ENCODE measurements at places on chromosomes 16 and 17.

- H3K27ac ChIP-seq, result no peak overlapping the region
- peaks cover 13% of the 10 kb centered on the region for H3K27me3 ChIP-seq
- no peaks in the 10 kb centered on the region for H3K4me1 ChIP-seq
- DNase-seq, result no peak
- no peaks in the 10 kb centered on the region for H3K36me3 ChIP-seq
- H3K4me3 ChIP-seq, result no peak overlapping the region
Observed at GRCh38 chr17:57138956-57139576, 54.0 kb downstream of the AKAP1 start.

- H3K27ac ChIP-seq, result peak overlapping the region; percentile 85
- peaks cover 51% of the 10 kb centered on the region for H3K4me1 ChIP-seq
- H3K36me3 ChIP-seq, result peaks cover 64% of the 10 kb centered on the region
- H3K27me3 ChIP-seq, result no peaks in the 10 kb centered on the region
- no peak for DNase-seq
Observed at GRCh38 chr17:42459801-42460281, 1.2 kb downstream of the ATP6V0A1 start.

GRCh38 chr16:71296584-71297340, 7.6 kb upstream of the CMTR2 start:
- peaks cover 22% of the 10 kb centered on the region for H3K4me1 ChIP-seq
- H3K27ac ChIP-seq, result no peak overlapping the region
- no peaks in the 10 kb centered on the region for H3K36me3 ChIP-seq
- peaks cover 25% of the 10 kb centered on the region for H3K27me3 ChIP-seq
- no peak overlapping the region for H3K4me3 ChIP-seq

DNA sequence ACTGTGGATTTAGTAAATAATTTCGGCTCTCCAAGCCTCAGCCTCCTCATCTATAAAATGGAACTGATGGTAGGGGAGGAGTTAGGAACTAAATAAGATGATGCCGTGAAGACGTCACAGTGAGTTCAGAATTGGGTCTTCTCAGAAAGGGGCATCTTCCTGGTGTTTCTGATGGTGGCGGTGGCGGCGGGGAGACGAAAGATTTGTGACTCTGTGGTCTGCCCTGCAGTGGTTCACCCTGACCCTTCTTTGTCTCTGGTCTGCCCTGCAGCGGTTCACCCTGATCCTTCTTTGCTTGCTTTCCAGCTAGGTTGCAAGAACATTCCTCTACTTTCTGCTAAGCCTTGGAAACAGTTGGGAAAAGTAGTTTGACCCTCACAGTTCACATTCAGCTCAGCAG, 34.3 kb downstream of the WFDC1 start:
- DNase-seq, result no peak
- peaks cover 30% of the 10 kb centered on the region for H3K27me3 ChIP-seq
- H3K4me1 ChIP-seq, result no peaks in the 10 kb centered on the region
- H3K36me3 ChIP-seq, result no peaks in the 10 kb centered on the region

GRCh38 chr16:13108126-13108525, 206.7 kb downstream of the SHISA9 start:
- no peak for DNase-seq
- H3K4me1 ChIP-seq, result no peaks in the 10 kb centered on the region
- no peak overlapping the region for H3K27ac ChIP-seq
- no peak overlapping the region for H3K4me3 ChIP-seq
- no peaks in the 10 kb centered on the region for H3K36me3 ChIP-seq
- H3K27me3 ChIP-seq, result no peaks in the 10 kb centered on the region

GRCh38 chr16:50208460-50208931, 55.4 kb downstream of the TENT4B start:
- H3K36me3 ChIP-seq, result no peaks in the 10 kb centered on the region
- no peak for DNase-seq
- H3K27me3 ChIP-seq, result no peaks in the 10 kb centered on the region
- H3K4me1 ChIP-seq, result peaks cover 41% of the 10 kb centered on the region
- H3K27ac ChIP-seq, result no peak overlapping the region
- H3K4me3 ChIP-seq, result no peak overlapping the region

- no peak overlapping the region for H3K27ac ChIP-seq
- peaks cover under 1% of the 10 kb centered on the region for H3K36me3 ChIP-seq
- H3K4me3 ChIP-seq, result no peak overlapping the region
- H3K27me3 ChIP-seq, result peaks cover 63% of the 10 kb centered on the region
- DNase-seq, result no peak
Observed at GRCh38 chr17:74160656-74161502, 42.6 kb upstream of the RPL38 start.

DNA sequence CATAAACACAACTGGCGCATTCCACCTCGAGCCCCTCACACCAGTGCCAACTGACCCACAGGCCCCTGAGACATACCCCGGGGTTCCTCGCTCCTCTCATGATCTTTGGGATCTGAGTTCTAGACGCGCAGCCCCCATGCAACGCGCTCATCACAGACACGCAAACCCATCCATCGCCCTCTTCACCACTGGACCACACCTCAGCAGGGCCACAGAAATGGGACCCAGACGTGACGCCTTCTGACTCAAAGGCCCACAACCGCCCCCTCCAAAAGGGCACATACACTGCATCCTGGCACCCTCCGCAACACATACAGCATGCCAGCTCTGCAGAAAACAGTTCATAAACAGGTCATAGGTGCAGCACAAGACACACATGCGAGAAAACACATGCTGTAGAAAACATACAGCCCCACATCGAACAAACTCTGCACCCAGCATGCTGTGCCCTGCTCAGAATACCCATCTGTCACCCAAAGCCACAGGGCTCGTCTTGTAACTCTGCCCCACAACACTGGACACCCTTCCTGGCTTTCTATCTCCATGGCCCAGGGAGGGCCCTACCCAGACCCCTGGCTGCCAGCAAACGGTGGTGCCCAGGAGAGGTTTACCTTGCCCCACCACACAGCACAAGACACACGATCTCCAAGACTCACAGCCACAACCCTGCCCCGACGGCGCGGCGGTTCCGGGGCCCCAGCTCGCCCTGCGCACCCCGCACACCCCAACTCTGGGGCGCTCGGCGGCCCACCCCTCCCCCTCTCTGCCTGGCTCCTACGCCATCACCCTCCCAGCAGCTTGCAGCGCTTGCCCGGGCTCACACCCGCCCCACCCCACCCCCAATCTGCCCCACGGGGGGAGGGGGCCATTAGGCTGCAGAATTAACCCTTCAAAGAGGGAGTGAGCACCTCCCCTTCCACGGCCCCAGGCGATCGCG, 887 bp downstream of the ZBTB4 start:
- H3K36me3 ChIP-seq, result peaks cover 46% of the 10 kb centered on the region
- peak; percentile 35 for DNase-seq
- peak overlapping the region; percentile 74 for H3K4me3 ChIP-seq
- H3K27ac ChIP-seq, result peak overlapping the region; percentile 48
- H3K4me1 ChIP-seq, result peaks cover 47% of the 10 kb centered on the region

GRCh38 chr16:87834668-87835473, 34.4 kb downstream of the SLC7A5 start:
- no peak overlapping the region for H3K4me3 ChIP-seq
- H3K27ac ChIP-seq, result no peak overlapping the region
- H3K27me3 ChIP-seq, result no peaks in the 10 kb centered on the region
- H3K36me3 ChIP-seq, result peaks cover 100% of the 10 kb centered on the region
- H3K4me1 ChIP-seq, result no peaks in the 10 kb centered on the region

DNA sequence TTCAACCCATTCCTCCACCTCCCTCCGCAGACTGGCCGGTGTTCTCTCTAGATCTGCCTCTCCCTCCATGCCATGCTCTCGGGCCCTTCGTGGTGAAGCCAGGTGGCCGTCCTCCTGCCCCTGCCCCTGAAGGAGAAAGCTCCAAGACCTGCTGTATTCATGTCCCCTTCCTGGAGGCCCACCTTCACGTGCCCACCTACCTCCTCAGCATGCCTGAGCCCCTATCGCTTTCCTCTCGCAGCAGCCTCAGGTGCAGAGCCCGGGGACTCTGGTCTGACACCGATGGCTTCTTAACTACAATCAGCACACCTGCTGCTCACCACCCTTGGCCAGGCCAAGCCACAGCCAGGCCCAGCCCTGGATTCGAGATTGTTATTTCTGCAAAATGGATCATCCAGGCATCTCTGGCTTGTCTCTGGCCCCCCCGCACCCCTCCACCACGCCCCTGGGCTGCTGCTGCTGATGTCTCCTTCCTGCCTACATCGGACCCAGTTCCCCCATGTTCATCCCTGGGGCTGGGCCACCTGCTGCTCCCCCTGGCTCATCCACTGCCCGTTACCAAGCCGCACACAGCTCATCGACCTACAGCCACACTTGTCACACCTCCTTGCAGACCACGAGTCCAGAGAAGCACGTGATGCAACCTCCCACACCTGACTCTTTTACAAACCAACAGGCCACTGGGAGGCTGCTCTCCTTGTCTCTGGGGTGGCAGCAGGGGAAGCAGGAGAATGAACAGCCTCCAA, 32.5 kb upstream of the TNFRSF13B start:
- H3K4me1 ChIP-seq, result peaks cover 19% of the 10 kb centered on the region
- DNase-seq, result no peak
- H3K27me3 ChIP-seq, result no peaks in the 10 kb centered on the region
- H3K4me3 ChIP-seq, result no peak overlapping the region
- no peak overlapping the region for H3K27ac ChIP-seq
- no peaks in the 10 kb centered on the region for H3K36me3 ChIP-seq

DNA sequence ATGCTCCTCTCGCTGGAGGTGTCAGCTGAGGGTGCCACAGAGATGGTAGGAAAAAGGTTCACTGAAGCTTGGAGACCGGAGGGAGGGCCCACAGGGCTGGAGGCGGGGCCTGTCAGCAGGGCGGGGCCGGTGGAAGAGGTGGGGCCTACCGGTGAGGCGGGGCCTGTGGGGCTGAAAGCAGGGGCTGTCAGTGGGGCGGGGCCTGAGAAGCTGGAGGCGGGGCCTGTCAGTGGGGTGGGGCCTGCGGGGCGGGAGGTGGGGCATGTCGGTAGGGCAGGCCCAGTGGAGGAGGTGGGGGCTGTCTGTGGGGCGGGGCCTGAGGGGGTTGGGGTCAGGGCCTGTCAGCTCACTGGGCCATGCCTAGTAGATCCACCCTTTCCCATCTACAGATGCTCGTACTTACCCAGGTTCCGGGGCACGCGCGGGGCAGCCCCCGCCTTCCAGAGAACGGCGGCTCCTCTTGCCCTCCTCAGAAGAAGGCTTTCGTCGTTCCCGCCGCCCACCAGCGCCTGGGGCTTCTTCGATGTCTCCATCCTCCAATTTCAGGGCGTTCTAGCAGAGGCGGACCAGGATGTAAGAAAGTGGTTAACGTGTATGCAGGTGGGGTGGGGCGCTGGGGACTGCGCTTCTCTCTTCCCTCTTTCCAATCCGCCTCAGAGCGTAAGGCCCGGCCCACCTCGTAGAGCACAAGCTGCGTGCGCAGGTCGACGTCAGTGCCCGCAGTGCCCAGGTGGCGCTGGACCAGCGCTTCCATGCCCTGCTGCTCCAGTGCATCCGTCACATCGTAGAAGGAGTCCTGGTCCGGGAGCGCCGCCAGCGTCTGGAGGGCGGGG, 9.8 kb downstream of the TMEM208 start:
- peaks cover 9% of the 10 kb centered on the region for H3K4me1 ChIP-seq
- H3K27ac ChIP-seq, result peak overlapping the region; percentile 51
- peak; percentile 67 for DNase-seq
- H3K27me3 ChIP-seq, result no peaks in the 10 kb centered on the region
- no peak overlapping the region for H3K4me3 ChIP-seq

- peaks cover 8% of the 10 kb centered on the region for H3K4me1 ChIP-seq
- H3K36me3 ChIP-seq, result no peaks in the 10 kb centered on the region
- H3K27me3 ChIP-seq, result peaks cover 65% of the 10 kb centered on the region
- no peak for DNase-seq
Observed at GRCh38 chr17:5794881-5795506, 210.7 kb upstream of the NLRP1 start.

GRCh38 chr17:41686281-41686680, 2.4 kb upstream of the EIF1 start:
- peaks cover 37% of the 10 kb centered on the region for H3K36me3 ChIP-seq
- no peaks in the 10 kb centered on the region for H3K27me3 ChIP-seq
- DNase-seq, result no peak
- H3K4me3 ChIP-seq, result no peak overlapping the region

GRCh38 chr16:81284995-81285600, 29.7 kb upstream of the GAN start:
- DNase-seq, result no peak
- H3K4me1 ChIP-seq, result no peaks in the 10 kb centered on the region
- H3K27me3 ChIP-seq, result no peaks in the 10 kb centered on the region
- H3K27ac ChIP-seq, result no peak overlapping the region

GRCh38 chr16:77760800-77761199, 27.6 kb upstream of the VAT1L start:
- DNase-seq, result no peak
- H3K4me3 ChIP-seq, result no peak overlapping the region
- no peaks in the 10 kb centered on the region for H3K4me1 ChIP-seq
- no peaks in the 10 kb centered on the region for H3K27me3 ChIP-seq
- no peaks in the 10 kb centered on the region for H3K36me3 ChIP-seq

- H3K36me3 ChIP-seq, result no peaks in the 10 kb centered on the region
- H3K27ac ChIP-seq, result no peak overlapping the region
- peaks cover 13% of the 10 kb centered on the region for H3K27me3 ChIP-seq
- H3K4me3 ChIP-seq, result no peak overlapping the region
- H3K4me1 ChIP-seq, result no peaks in the 10 kb centered on the region
- peak; percentile 36 for DNase-seq
Observed at GRCh38 chr17:65987988-65988387, 203.9 kb downstream of the CEP112 start.

DNA sequence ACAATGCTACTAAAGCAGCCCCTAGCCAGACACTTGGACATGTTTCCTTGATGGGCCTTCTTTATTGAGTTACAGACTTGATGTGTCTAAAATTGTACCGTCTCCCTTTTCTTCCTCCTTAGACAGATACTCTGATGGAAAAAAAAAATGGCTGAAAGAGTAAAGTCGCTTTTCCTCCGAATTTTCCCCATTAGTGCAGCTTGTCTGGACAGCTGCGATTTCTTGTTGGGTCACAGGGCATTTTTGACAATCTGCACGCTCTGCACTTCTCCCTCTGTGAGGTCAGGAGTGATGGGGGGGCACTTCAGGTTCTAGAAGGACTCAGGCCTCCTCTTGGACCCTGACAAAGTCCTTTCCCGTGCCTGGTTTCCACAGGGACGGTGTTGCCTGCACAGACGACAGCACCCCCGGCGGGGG, 968 bp upstream of the PRKAR1A start:
- peak overlapping the region; percentile 96 for H3K4me3 ChIP-seq
- H3K36me3 ChIP-seq, result peaks cover 43% of the 10 kb centered on the region

- peaks cover 21% of the 10 kb centered on the region for H3K36me3 ChIP-seq
- peak; percentile 40 for DNase-seq
Observed at GRCh38 chr16:10988164-10988803, 43.9 kb downstream of the CLEC16A start.

Measured in Calu3 (cell line).